ENCODE measurements at places on chromosomes 5 and 9. TPM values are rescaled to one million over a fixed set of nuclear protein-coding genes. Genes with fewer than 3 reads are reported as not detected.

GRCh38 chr9:35306283-35306682, 144.5 kb downstream of the UNC13B start:
- no peak for DNase-seq

- DNase-seq, result no peak
Measured at GRCh38 chr5:137630972-137631370, 104.9 kb downstream of the KLHL3 start.

GRCh38 chr9:89387197-89387849, 69.0 kb downstream of the SECISBP2 start:
- no peak for DNase-seq

DNA sequence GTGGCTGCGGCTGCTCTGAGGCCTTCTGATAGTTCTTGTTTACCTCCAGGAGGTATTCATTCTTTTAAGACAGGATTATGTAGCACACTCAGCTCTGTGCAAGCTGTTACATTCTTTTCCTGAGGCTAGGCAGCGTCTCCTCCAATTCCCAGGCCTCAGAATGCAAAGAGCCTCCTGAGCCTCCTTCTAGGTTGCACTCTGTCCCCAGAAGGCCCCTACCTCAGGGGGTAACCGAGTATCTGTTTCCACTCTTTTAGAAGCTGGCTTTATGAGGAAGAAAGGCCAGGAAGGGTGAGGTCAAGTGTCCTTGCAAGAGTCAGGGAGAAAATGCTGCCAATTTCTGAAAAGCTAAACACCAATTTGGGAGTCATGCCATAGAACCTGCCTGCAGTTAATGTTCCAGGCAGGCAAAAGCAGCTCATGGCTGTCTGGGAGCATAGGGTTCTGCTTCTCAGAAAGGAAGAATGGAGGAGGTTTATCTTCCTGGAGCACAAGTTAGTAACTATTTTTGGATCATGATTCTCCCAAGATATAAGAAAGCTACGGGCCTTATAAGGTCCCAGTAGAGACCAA, 178.9 kb downstream of the SEMA6A start:
- DNase-seq, result no peak

DNA sequence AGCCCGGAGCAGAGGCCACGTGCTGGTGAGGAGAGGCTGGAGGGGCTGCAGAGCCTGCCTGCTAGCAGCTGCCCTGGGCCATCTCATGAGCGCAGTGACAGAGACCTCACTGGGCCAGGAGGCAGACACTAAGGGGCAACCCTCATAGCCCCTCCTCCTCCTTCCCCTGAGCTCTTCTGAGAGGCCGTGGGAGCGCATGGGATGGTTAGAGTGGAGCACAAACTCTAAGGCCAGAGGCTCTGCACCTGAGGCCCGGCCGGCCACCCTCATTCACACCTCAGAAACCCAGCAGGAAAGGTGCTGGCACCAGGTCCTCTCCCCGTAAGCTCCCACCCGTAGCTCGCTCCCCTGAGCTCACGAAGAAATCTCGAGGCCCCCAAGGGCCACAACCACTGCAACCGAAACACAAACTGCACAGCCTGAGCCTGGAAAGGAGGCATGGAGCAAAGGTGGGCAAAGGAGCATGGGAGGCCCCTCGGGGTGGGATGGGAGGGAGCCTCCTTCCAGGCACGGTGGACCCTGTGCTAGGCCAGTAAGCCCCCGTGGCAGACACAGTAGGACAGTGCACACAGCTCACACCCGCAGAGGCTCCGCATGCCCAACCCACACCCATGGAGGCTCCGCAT, 17.7 kb downstream of the CAMSAP1 start:
- DNase-seq, result no peak

DNA sequence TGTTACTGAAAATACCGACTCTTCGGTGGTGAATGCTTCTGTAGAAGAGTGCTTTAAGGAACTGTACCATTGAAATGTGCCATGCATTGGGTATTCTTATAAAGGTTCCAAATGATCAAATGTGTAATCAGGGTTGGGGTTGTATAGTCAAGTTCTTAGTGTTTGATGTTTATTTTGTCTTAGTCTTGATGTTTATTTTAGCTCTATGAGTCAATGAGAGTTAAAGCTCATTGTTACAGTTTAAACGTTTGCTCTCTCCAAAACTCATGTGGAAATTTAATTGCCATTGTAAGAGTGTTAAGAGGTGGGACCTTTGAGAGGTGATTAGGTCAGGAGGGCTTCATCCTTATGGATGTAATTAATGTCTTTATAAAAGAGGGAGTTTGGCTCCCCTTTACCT, 153.0 kb downstream of the FER start:
- no peak for DNase-seq

DNA sequence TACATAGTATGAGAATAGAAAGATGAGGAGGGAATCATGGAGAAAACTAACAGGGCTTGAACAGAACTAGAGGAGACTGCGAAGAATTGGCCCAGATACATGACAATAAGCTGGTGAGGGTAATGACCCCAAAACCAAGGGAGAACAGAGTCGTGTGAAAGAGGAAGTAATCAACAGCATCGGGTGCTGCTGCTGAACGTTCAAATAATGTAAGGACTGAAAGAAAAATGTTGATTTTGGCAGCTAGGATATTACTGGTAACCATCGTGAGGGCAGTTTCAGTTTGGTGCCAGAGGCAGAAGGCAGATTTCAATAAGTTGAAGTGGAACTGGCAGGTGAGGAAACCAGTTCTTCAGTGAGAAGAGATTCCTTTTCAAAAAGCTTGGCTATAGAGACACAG, 66.8 kb upstream of the SMC2 start:
- no peak for DNase-seq

GRCh38 chr9:136028760-136029470, 66.2 kb downstream of the NACC2 start:
- DNase-seq, result no peak

DNA sequence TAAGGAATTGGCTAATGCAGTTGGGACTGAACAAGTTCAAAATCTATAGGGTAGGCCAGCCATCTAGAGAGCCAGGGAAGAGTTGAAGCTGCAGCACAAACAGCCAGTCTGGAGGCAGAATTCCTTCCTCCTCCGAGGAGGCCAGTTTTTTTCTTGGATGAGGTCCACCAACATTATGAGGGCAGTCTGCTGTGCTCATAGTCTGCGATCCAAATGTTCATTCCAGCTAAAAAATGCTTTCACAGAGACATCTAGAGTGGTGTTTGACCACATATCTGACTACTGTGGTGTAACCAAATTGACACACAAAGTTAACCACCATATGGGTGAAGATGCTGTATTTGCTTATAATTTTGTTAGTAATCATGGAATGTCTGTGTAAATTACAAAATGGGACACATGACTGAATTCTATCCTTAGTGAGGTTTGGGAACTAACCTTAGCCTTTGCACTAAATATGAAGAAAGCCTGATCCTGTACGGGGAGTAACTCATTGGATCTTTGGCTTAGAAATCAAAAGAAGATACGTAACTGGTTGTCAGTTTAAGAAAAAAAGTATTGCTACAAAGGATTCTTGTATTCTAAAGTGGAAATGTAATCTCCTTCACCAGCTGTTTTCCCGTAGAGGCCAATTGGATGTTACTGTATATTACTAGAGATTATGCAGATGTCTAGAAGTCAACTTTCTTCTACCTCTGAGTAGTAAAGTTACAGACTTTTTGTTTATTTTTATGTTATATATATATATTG, 70.6 kb downstream of the SPIN1 start:
- no peak for DNase-seq

GRCh38 chr5:756865-757345, 27.6 kb downstream of the ZDHHC11B start:
- no peak for DNase-seq

GRCh38 chr5:135651156-135651555, 72.4 kb upstream of the CXCL14 start:
- DNase-seq, result no peak

GRCh38 chr5:133499895-133500294, 112.4 kb downstream of the FSTL4 start:
- no peak for DNase-seq

GRCh38 chr5:133240425-133241091, 188.7 kb downstream of the HSPA4 start:
- DNase-seq, result peak; percentile 72

DNA sequence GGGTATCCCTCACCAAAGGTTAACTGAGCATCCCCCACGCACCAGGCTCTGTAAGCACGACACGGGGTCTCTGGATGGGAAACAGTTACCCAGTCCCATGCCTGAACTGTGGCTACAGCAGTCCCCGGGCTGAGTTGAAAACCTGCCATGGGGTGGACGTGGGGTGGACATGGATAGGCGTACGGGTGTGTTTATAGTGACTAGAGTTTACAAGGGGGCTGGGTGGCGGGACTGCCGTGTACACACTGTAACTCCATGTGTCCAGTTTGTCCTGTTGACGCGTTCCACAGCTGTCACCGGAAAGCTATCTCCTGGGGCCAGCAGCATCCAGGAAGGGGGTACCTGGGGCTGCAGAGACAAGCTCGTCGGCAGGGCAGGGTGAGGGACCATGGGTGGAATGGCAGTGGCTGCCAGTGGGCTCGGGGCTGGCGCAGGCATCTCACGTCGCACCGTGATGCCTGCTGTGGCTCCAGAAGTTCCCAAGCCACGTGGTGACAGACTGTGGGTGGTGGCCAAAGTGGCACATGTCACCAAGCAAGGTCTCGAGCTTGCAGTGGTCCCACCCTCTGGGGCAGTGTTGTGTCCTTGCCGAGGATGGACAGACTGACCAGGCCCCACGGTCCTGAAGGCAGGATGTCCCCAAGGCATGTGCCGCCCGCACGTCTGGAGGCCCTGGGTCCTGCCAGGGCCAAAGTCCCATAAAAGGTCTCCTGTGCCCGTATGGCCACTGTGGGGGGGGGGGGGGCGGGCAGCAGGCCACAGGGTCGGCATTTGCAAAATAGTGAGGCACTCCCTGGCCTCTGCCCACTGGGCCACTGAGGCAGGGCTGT, 29.3 kb upstream of the RNF130 start:
- DNase-seq, result no peak

DNA sequence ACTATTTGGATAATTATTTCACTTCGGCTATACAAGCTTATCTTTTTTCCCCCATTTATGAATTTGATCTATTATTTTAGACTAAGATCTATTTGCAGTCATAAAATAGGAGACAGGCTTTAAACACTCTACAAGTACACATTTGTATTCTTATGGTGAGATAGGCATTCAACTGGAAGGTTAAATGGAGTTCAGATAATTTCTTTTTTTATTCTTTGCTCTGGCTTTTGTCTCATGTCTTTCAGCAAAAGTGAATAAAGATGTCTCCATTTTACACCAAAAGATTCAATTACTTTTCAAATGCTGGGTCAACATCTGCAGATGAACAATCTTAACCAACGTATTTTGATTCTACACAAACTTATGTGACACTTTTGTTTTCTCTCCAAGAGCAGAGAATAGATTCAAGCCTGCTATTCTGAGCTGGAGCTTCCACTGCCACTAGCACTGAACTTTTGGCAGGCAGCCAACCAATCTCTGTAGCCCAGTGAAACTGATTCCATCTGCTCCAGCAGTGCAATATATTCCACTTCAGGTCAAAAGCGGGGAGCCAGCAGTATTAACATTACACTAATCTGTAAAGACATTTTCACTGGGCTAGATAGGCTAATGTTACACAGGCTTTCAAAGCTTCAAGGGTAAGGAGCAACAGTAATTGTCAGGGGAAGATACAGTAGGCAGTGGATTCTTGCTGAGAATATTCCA, 452.0 kb upstream of the ZNF608 start:
- no peak for DNase-seq

DNA sequence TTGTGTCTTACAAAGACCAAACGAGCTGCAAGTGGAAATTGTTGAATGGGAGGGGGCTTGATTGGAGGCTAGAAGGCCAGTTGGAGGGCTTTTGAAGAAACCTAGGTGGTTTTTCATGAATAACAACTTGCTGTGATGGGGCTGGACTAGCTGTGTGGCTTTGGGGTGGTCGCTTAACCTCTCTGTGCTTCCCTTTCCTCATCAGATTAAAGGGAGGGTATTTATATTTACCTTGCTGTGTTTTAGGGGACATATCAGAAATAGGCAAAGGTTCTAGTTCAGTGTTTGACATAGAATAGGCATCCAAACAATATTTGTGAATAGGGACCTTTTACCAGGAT, 74.9 kb downstream of the ZNF618 start:
- no peak for DNase-seq

DNA sequence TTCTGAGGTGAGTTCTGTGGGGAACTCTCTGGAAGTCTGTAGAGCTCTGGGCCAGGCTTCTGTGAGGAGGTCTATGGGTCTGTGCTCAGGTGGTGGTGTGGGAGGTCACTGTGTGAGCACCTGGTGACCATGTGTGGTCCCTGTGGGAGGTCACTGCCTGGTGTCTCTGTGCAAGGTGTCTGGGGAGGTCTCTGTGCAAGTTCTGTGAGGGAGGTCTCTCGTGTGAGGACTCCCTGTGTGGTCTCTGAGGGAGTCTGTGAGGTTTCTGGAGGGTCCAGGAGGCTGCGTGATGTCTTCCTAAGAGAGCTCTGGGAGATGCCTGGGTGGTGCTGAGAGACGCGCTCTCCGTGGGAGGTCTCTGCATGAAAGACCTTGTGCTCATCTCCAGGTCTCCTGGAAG, 6.0 kb upstream of the SPATA31E1 start:
- no peak for DNase-seq

GRCh38 chr5:94908889-94909480, 290.5 kb downstream of the SLF1 start:
- peak; percentile 19 for DNase-seq

GRCh38 chr9:136784997-136785361, 6.2 kb upstream of the TMEM141 start:
- no peak for DNase-seq

DNA sequence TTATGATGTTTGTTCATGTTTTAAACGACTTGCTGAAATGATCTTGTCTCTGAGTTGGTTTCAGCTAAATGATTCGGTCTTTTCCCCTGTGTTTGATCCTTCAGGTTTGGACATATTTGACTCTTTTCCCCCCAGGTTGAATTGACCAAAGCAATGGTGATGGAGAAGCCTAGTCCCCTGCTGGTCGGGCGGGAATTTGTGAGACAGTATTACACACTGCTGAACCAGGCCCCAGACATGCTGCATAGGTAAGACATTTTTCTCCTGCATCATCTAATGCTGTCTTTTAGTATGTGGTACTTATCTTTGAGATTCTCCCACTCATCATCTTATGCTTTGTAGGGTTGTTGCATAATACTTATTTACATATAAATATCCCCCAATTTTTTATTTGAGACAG, 14.7 kb downstream of the G3BP1 start:
- DNase-seq, result no peak

- DNase-seq, result no peak
Measured at GRCh38 chr5:117188211-117188610, 613.6 kb upstream of the SEMA6A start.

- DNase-seq, result no peak
Measured at GRCh38 chr5:77305956-77306355, 95.5 kb downstream of the PDE8B start.

- no peak for DNase-seq
Measured at GRCh38 chr9:82192211-82192610, 203.6 kb downstream of the SPATA31D1 start.

The CDC14B gene
- 0.54 TPM for total RNA-seq

The PDE6A gene
- not detected for total RNA-seq

The TGFBI gene
- total RNA-seq, result not detected

The DNLZ gene
- total RNA-seq, result 17.4 TPM

The NRARP gene
- total RNA-seq, result 4.4 TPM

The C5orf52 gene
- not detected for total RNA-seq

The BAAT gene
- total RNA-seq, result not detected

The EQTN gene
- total RNA-seq, result not detected

The ANKRD55 gene
- not detected for total RNA-seq

Measured in activated CD8-positive, alpha-beta T cell treated with anti-CD3 and anti-CD28 coated beads for 36 hours (primary cell).